SJCRH30 (cell line): ENCODE measurements at places on chromosomes 2 and 18. TPM values are rescaled to one million over a fixed set of nuclear protein-coding genes. Genes with fewer than 3 reads are reported as not detected.

DNA sequence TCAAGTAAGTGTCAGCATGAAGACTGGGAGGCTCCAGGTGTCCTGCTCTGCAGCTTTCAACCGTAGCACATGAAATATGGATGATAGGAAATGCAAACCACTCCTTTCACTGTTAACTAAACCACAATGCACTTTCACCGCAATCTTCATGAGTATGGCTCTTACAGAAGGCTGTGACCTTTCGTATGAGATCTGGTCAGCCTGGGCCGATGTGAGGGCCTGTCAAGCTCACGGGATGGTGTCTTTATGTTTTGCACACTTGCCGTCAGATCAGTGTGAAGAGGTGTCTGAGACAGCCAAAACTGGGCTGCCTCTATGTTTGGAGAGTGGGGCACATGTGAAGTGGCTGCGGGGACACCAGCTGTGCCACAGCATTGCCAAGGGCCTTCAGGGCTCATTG lies 62.8 kb upstream of the AFF3 start:
- 0 out of 2 replicates have a peak, but pooled peaks cover 3% of the 10 kb centered on the region for H3K27me3 ChIP-seq
- H3K4me3 ChIP-seq, result no peak overlapping the region
- H3K27ac ChIP-seq, result no peak overlapping the region
- no peaks in the 10 kb centered on the region for H3K4me1 ChIP-seq

- DNase-seq, result no peak
- no peak overlapping the region for H3K27ac ChIP-seq
- H3K27me3 ChIP-seq, result no peaks in the 10 kb centered on the region
- H3K4me3 ChIP-seq, result no peak overlapping the region
Observed at GRCh38 chr2:162704496-162704895, 134.1 kb downstream of the KCNH7 start.

DNA sequence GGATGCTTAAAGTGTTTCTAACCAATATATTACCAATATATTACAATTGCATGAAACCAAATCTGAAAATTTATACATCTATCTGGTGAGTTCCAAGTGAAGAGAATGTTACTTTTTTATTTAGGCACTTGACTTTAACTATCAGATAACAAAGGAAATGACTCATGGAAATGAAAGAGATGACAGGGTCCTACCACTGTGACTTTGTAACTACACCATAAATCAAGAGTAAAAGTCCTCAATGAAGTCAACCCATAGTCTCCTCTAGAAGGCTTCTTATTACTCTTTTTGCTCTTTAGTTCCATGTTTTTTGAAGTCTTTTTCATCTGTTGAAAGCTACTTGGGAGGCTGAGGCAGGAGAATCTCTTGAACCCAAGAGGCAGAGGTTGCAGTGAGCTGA lies 545.0 kb upstream of the PIK3C3 start:
- no peak overlapping the region for H3K27ac ChIP-seq
- no peaks in the 10 kb centered on the region for H3K27me3 ChIP-seq
- DNase-seq, result no peak
- no peaks in the 10 kb centered on the region for H3K4me1 ChIP-seq
- no peaks in the 10 kb centered on the region for H3K36me3 ChIP-seq

The SLC38A11 gene
- total RNA-seq, result 0.08 and 0.18 TPM in 2 replicates

The IL1RN gene
- not detected in 2 replicates for total RNA-seq

DNA sequence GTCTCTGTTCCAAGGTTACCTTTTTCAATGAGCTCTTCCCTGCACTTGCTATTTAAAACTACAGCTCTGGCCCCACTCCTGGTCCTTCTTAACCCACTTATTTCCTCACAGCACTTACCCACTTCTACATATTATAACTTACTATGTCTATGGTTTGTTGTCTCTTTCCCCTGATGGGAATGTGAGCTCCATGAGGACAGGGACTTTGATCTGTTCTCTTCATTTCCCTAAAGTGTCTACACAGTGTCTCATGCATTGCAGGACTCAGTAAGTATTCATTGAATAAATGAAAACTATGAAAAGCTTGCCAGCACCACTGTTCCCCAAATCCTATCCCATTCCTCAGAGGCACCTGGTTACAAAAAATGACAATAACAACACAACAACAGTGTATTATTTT lies 18.3 kb upstream of the ACYP2 start:
- no peak overlapping the region for H3K27ac ChIP-seq
- H3K27me3 ChIP-seq, result no peaks in the 10 kb centered on the region
- no peak for DNase-seq

DNA sequence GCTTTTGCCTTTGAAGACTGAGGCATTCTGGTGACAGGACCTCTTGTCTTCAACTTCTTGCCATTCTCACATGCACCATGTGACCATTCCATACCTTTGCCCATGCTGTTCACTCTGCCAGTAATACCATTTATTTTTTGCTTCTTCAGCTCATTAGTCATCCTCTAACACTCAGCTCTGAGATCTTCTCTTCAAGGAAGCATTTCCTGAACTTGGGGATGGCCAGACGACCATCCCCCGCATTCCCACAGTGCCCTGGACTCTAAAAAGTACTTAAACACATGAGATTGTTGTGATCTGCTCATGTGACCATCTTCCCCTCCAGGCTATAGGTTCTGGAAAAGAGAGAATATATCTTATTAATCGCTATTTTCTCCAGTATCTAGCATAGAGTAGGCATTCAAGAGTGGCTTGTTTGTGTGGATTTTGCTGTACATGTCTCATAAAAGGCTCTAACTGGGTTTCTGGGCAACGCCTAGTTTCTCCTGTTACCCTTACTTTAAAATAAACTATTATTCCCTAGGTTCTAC lies 33.9 kb downstream of the PAX3 start:
- peaks cover 4% of the 10 kb centered on the region; the same call in 1 of the 2 replicates for H3K4me1 ChIP-seq
- peaks cover 59% of the 10 kb centered on the region for H3K36me3 ChIP-seq
- H3K27me3 ChIP-seq, result no peaks in the 10 kb centered on the region
- no peak for DNase-seq
- H3K4me3 ChIP-seq, result no peak overlapping the region
- no peak overlapping the region for H3K27ac ChIP-seq

The PER2 gene
- total RNA-seq, result 5.3 and 5.9 TPM in 2 replicates

GRCh38 chr18:49757513-49758262 lies 55.6 kb downstream of the ACAA2 start:
- no peaks in the 10 kb centered on the region for H3K27me3 ChIP-seq
- H3K4me3 ChIP-seq, result no peak overlapping the region
- no peaks in the 10 kb centered on the region for H3K36me3 ChIP-seq
- DNase-seq, result no peak
- no peak overlapping the region for H3K27ac ChIP-seq

The KRTCAP3 gene
- total RNA-seq, result 0.24 and 1.2 TPM in 2 replicates

- no peak overlapping the region for H3K4me3 ChIP-seq
- no peak for DNase-seq
- H3K4me1 ChIP-seq, result no peaks in the 10 kb centered on the region
Observed at GRCh38 chr2:3596901-3597417, 2.0 kb downstream of the COLEC11 start.

The LYG1 gene
- total RNA-seq, result 0.61 and 1.3 TPM in 2 replicates
